Natural killer cell treated with Interleukin-12 subunit alpha and Interleukin-12 subunit beta and Interleukin-15 and Interleukin-18, amount 100 ng/mL, for 72 hours (primary cell): ENCODE measurements at places on chromosomes 4 and X. TPM values are rescaled to one million over a fixed set of nuclear protein-coding genes. Genes with fewer than 3 reads are reported as not detected.

DNA sequence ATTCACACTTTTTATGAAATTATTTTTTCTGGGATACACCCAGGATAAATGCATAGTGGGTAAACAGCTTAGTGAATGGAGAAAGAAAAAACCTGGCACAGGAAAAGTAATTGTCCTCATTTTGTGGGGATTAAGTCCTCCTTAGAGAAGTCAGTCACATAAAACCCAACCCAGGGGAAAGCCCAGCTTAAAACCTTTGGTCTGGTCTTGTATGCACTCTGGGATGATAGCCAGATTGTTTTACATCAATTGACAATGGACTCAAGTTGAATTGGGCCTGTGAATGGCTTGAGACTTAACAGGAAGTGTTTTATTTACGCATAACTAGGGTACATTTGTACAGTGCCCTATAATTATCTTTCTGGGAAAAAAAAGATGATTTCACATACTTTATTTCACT is 561.3 kb upstream of the GRIA3 start:
- no peaks in the 10 kb centered on the region for H3K4me1 ChIP-seq
- H3K36me3 ChIP-seq = no peaks in the 10 kb centered on the region
- DNase-seq = no peak

GRCh38 chr4:60709061-60709460 is 491.1 kb upstream of the ADGRL3 start:
- no peak for DNase-seq
- peaks cover 4% of the 10 kb centered on the region for H3K36me3 ChIP-seq
- H3K27ac ChIP-seq = no peak overlapping the region
- no peaks in the 10 kb centered on the region for H3K27me3 ChIP-seq
- no peak overlapping the region for H3K4me3 ChIP-seq

DNA sequence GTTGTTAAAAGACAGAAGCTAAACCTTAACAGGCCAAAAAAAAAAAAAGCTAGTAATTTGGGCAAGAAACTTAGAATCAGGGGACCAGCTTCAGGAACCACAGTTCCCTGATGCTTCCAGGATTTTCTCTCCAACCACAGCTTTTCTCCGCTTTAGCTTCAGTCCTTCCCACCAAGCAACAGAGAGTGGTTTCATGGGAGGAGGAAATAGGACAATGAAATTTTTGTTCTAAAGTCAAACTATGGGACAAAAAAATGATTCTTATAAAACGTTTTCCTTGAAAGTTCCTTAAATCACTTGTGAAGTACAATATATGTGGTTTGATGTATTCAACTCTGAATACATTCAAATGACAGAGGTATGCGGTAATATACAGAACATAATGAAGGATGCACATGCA is 71.0 kb upstream of the DHX15 start:
- no peaks in the 10 kb centered on the region for H3K36me3 ChIP-seq
- DNase-seq = no peak
- peaks cover 28% of the 10 kb centered on the region for H3K27me3 ChIP-seq
- peaks cover 21% of the 10 kb centered on the region for H3K4me1 ChIP-seq
- H3K4me3 ChIP-seq = no peak overlapping the region

GRCh38 chrX:136086521-136086920 is 60.8 kb upstream of the FHL1 start:
- H3K27me3 ChIP-seq = peaks cover 5% of the 10 kb centered on the region
- H3K27ac ChIP-seq = no peak overlapping the region
- no peak overlapping the region for H3K4me3 ChIP-seq
- no peaks in the 10 kb centered on the region for H3K36me3 ChIP-seq
- no peaks in the 10 kb centered on the region for H3K4me1 ChIP-seq

DNA sequence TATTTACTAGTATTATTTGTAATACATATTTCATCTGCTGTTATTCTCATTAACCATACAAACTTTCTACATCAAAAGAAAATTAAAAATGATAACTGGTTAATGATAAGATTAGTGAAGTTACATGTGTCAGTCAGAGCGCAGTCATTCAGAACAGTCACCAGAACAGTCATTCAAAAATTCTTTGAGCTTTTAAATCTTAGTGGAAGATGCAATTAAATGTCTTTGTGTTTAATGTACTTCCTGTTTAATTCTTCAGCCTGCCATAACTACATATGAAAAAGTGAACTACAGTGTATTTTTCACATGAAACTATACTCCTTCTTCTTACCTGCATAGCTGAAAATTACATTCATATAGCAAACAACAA is 179.7 kb upstream of the NDST4 start:
- no peak overlapping the region for H3K4me3 ChIP-seq
- H3K27me3 ChIP-seq = no peaks in the 10 kb centered on the region
- H3K27ac ChIP-seq = no peak overlapping the region
- peaks cover 3% of the 10 kb centered on the region for H3K4me1 ChIP-seq

GRCh38 chr4:93063325-93063724 is 759.6 kb downstream of the GRID2 start:
- no peaks in the 10 kb centered on the region for H3K36me3 ChIP-seq
- H3K4me3 ChIP-seq = no peak overlapping the region
- no peaks in the 10 kb centered on the region for H3K4me1 ChIP-seq
- no peaks in the 10 kb centered on the region for H3K27me3 ChIP-seq
- H3K27ac ChIP-seq = no peak overlapping the region

- no peaks in the 10 kb centered on the region for H3K36me3 ChIP-seq
- DNase-seq = no peak
- H3K27ac ChIP-seq = no peak overlapping the region
- H3K27me3 ChIP-seq = peaks cover 31% of the 10 kb centered on the region
- no peaks in the 10 kb centered on the region for H3K4me1 ChIP-seq
Measured at GRCh38 chr4:154004507-154005170, 215.8 kb upstream of the SFRP2 start.

- H3K4me3 ChIP-seq = no peak overlapping the region
- no peaks in the 10 kb centered on the region for H3K36me3 ChIP-seq
- no peak for DNase-seq
- peaks cover 10% of the 10 kb centered on the region for H3K27me3 ChIP-seq
Measured at GRCh38 chrX:129360175-129360574, 163.1 kb downstream of the SMARCA1 start.

DNA sequence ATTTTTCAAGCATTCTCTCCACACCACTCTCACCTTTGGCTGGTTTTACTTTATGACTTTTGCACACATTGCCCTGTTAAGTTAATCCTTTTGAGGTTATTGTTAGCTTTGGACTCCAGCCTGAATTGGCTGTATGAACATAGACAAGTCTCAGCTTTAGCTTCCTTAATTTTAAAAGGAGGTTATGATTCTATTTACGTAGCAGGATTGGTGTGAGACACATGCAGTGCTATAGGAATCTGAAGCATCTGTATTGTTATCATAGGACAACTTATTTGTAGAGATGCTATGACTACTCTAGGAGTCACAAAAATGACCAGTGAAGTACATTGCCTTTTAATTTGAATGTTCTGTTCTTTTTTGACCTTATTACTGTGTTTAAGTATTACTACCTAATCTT is 15.7 kb downstream of the PGAM4 start:
- H3K4me3 ChIP-seq = no peak overlapping the region
- no peak overlapping the region for H3K27ac ChIP-seq
- H3K27me3 ChIP-seq = no peaks in the 10 kb centered on the region
- H3K36me3 ChIP-seq = no peaks in the 10 kb centered on the region
- no peak for DNase-seq
- peaks cover 18% of the 10 kb centered on the region for H3K4me1 ChIP-seq

DNA sequence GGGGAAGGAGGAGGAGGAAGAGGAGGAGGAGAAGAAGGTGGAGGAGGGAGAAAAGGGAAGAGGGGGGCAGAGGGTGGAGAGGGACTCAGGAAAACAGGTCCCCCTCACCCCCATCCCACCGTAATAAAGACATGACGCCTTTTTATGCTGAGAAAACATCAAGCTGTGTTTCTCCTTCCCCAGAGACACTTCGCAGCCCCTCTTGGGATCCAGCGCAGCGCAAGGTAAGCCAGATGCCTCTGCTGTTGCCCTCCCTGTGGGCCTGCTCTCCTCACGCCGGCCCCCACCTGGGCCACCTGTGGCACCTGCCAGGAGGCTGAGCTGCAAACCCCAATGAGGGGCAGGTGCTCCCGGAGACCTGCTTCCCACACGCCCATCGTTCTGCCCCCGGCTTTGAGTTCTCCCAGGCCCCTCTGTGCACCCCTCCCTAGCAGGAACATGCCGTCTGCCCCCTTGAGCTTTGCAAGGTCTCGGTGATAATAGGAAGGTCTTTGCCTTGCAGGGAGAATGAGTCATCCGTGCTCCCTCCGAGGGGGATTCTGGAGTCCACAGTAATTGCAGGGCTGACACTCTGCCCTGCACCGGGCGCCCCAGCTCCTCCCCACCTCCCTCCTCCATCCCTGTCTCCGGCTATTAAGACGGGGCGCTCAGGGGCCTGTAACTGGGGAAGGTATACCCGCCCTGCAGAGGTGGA is 45.3 kb upstream of the SHOX start:
- no peaks in the 10 kb centered on the region for H3K27me3 ChIP-seq
- no peak for DNase-seq
- H3K36me3 ChIP-seq = no peaks in the 10 kb centered on the region

GRCh38 chrX:39985551-39985950 is 112.2 kb downstream of the BCOR start:
- no peaks in the 10 kb centered on the region for H3K27me3 ChIP-seq
- H3K27ac ChIP-seq = no peak overlapping the region
- H3K4me3 ChIP-seq = no peak overlapping the region
- H3K4me1 ChIP-seq = no peaks in the 10 kb centered on the region
- DNase-seq = no peak

DNA sequence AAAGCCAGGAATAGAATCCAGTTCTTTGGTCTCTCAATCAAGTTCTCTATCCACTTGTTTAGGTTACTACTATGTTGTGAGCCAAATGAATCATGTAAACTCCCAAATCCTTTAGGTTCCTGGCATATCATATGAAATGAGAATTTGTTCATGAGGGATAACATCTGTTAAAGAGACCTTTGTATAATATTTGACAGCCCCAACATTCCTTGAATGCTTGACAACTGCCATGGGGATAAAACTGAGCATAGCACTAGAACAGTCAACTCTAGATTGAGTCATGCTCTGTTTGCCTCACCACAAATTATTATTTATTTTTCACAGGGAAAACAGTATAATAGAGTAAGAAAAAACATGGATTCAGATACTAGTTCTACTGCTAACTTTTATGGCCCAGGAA is 93.3 kb downstream of the NAA11 start:
- H3K27ac ChIP-seq = no peak overlapping the region
- H3K4me3 ChIP-seq = no peak overlapping the region
- DNase-seq = no peak
- H3K27me3 ChIP-seq = no peaks in the 10 kb centered on the region

DNA sequence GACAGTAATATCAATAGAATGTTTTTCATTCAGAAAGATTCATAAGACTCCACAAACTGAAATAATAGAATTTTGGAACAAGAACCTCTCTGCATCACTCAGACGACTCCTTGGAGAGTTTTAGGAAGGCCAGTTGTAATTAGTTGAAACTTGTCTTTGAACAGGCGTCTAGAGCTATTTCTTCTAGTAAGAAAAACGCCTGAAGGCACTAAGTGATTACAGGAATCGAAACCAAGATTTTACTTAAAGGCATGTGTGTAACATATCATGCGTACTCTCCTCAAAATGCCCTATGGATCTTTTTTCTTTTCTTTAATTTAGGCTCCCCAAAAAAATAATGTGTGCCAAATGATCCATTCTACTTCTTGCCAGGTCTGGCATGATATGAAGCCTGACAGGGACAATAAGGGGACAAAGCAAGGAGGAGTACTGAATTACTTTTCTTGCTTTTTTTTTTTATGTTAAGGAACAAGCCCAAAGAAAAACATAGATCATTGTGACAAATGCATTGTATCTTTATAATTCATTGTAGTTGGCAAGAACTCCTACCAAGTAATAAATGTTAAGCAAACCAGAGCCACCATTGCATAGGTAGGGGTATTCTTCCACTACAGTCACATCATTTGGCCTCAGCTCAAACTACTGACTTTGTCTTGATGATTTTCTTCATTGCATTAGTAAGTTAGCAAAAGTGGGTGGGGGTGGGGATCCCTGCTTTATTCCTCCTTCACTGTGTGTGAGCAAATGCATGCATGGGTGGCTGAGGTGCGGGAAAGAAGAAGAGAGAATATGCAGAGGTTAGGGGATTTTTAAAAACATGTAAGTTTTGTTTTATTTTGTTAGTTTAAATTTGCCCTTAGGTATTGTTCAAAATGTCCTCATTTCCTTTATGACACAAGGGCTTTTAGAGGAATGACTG is 79.9 kb upstream of the ATOH1 start:
- H3K27me3 ChIP-seq = no peaks in the 10 kb centered on the region
- H3K36me3 ChIP-seq = no peaks in the 10 kb centered on the region
- DNase-seq = no peak
- no peak overlapping the region for H3K27ac ChIP-seq

DNA sequence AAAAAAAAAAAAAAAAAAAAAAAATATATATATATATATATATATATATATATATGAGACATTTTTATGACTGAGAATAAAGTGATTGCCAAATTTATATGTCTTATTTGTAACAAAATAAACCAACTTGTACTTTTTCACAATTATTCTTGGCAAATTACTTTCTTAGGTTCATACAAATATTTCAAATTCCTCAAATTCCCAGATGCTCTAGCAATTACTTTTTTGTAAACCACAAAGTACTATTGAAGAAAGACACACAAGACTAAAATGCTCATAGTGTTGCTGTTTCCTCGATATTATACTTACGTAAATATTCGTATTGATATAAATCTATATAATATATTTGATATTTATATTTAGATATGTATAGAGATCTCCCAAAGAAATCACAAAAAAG is 390.0 kb downstream of the FAT4 start:
- H3K36me3 ChIP-seq = no peaks in the 10 kb centered on the region
- no peak overlapping the region for H3K4me3 ChIP-seq
- H3K27ac ChIP-seq = no peak overlapping the region
- peaks cover 2% of the 10 kb centered on the region for H3K27me3 ChIP-seq
- no peak for DNase-seq

GRCh38 chr4:151798678-151799416 is 38.0 kb upstream of the GATB start:
- peaks cover 21% of the 10 kb centered on the region for H3K27me3 ChIP-seq
- no peak overlapping the region for H3K27ac ChIP-seq
- DNase-seq = no peak
- H3K4me3 ChIP-seq = no peak overlapping the region
- no peaks in the 10 kb centered on the region for H3K4me1 ChIP-seq
- no peaks in the 10 kb centered on the region for H3K36me3 ChIP-seq

SLC4A4 gene
- 6.3 TPM for total RNA-seq

TCEAL2 gene
- total RNA-seq = not detected

GABRG1 gene
- total RNA-seq = not detected

ARHGAP24 gene
- 1.0 TPM for total RNA-seq

TACR3 gene
- total RNA-seq = not detected

SPOCK3 gene
- not detected for total RNA-seq

GJB1 gene
- total RNA-seq = not detected
